Fibroblast of skin of scalp (primary cell): ENCODE measurements at places on chromosomes 4 and X.

DNA sequence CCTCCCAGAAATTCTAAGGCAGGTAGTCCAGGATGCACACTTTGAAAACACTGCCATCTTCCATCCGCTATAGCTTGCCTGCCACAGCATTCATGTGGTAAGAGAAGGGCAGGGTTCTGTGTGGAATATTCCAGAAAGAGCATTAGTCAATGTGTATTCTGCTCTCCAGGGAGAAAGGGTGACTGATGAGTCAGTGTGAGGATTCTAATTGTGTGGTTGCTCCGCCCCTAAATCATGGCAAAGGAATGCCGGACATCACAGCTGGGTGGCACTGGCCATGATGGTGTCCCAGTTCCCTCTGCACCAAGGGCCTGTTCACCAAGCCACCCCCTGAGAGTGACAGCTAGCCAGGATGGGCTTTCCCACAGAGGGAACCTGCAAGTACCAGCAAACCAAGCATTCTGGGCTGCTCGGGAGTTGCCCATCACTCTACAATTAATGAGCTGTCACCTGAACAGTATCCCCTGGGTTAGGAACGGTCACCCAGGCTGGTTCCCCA lies 9.5 kb downstream of the IDS start:
- peak; percentile 84 for DNase-seq

GRCh38 chr4:147991543-147992283 lies 259.8 kb downstream of the ARHGAP10 start:
- DNase-seq: no peak

DNA sequence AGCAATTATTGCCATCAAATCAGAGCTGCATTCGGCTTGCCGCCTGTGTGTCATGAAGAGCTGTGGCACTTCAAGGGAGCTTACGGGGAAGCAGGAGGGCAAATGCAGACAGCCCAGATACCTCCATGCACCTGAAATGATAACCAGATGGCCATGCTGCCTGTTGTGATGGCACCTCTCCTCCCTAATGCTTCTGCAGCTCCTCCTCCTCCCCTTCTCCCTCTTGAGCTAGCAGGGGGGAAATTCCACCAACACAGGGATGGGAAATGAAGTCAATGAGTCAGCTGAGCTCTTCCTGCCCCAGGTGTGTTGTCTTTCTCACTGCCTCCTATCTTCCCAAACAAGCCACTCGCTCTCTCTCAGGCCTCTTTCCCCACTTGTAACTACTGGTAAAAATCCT lies 565.0 kb downstream of the BCOR start:
- no peak for DNase-seq

DNA sequence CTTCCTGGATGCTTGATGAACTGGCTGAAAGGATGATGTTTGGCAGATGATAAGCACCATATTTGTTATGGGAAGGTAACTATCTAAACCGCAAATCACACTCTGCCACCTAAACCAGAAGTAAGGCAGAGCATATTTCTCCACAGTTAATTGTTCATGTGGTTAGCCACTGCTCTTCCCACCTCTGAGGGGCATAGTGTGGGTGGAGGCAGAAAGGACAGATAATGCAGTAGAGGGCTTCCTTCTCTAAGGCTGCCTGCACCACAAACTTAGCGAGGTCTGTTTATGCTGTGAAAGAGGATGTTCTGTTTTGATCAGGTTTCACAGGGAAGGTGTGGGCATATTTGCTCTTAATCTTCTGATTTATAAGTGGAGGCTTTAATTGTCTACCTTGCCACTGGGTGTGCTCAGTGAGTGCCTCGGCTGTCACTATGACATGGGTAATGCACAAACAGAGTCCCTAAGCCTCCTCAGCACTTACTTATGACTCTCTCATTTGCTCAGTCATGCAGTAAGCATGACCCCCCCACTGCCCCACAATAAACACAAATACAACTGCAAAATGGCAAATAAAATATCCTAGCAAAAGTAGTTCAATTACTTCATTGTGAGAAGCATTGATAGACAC lies 401.0 kb downstream of the TMA16 start:
- DNase-seq: no peak

DNA sequence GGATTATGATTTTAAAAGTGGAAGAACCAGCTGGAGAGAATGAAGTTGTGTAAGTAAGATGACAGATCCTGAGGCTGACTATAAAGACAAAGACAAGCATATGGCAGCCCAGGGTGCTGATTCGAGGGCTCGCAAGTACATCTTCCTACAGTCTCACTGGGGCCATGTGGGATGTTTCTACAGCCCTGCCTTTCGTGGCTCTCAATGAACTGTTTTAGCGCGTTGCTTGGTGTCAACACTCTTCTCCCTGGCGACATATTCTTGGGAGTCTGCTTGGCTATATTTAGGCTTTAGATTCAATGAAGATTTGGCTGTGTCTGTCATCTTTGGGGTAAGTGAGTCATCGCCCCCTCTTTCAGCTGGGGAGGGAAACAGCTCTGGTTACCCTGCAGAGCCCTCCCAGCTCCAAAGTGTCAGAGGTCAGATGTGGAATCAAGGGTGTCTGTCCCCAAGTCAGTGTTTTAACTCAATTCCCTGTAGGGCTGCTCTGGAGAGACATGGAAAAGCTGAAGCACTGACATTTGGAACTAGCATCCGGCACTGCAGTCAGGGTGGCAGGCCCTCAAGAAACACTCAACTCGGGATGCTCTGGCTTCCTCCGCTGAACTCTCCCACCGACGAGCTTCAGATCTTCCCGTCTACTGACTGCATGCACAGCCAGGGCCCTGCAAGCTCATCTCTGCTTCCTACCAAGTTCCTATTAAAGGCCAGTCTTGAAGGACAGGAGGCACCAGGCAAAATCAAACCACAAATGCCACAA lies 65.7 kb downstream of the GATB start:
- no peak for DNase-seq

DNA sequence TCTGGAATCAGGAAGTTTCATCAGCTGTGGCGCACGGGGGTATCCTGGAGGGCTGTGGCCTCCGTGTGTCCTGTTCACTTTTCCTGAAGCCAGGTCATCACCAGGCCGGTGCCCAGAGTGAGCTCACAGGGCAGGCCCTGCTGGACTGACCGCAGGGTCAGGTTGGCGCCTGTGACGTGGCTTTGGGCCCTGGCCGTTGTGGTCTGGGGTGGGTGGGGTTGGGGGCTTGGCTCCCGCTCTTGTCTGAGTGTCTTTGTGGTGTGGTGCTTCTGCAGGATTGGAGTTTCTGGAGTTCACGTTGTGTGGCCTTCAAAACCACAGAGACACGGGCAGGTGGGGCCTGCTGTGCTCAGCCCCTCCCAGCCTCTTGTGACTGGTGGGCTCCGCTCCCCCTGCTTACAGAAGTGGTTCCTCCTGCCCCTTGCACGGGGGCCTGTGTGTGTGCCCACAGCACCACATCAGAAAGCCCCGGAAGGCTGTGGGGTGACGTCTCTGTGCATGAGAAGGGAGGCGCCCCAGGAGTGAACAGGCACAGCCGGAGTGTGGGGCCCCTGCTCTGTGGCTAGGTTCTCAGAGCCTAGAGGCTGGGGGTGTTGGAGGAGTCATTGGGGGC lies 9.5 kb downstream of the RGS12 start:
- no peak for DNase-seq
